ENCODE measurements at places on chromosomes 7 and 10.

GRCh38 chr10:851901-852300 is 79.6 kb downstream of the LARP4B start:
- no peak for DNase-seq

DNA sequence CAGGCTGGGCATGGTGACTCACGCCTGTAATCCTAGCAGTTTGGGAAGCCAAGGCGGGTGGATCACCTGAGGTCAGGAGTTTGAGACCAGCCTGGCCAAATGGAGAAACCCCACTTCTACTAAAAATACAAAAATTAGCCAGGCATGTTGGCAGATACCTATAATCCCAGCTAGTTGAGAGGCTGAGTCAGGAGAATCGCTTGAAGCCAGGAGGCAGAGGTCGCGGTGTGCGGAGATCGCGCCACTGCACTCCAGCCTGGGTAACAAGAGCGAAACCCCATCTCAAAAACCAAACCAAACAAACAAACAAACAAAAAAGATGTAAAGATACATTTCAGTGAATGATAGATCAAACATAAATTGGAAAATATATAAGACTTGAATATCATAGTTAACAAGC is 105.9 kb downstream of the PLPP4 start:
- no peak for DNase-seq

DNA sequence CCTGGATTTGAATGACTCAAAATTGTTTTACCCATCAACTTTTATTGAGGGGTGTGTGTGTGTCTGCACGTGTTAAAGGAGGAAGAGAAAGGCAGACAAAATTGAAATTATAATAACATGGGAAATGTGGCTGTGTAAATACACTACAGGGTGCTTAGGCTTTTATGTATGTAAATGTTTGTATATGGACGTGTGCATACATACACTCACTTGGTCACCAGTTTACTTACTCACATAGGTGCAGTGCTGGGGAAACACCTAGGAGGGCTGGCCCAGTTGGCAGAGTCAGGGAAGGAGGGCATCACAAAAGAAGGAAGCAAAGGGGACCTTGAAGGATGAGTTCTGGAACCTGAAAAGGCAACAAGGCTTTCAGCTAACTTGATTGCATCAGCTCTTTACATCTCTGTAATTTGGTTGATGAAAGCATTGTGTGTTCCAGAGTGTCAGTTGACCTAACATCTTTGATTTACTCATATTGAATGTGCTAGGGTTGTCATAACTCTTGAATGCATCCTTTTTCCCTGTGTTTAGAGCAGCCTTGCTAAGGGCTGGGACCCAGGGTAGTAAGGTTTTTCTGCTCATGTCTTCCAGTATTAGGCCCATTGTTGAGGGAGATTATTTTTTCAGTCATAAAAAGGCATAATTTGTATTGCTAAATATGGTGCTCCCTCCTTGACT is 10.2 kb downstream of the WDR11 start:
- no peak for DNase-seq

GRCh38 chr10:93726024-93726423 is 23.6 kb upstream of the FRA10AC1 start:
- DNase-seq, result no peak

DNA sequence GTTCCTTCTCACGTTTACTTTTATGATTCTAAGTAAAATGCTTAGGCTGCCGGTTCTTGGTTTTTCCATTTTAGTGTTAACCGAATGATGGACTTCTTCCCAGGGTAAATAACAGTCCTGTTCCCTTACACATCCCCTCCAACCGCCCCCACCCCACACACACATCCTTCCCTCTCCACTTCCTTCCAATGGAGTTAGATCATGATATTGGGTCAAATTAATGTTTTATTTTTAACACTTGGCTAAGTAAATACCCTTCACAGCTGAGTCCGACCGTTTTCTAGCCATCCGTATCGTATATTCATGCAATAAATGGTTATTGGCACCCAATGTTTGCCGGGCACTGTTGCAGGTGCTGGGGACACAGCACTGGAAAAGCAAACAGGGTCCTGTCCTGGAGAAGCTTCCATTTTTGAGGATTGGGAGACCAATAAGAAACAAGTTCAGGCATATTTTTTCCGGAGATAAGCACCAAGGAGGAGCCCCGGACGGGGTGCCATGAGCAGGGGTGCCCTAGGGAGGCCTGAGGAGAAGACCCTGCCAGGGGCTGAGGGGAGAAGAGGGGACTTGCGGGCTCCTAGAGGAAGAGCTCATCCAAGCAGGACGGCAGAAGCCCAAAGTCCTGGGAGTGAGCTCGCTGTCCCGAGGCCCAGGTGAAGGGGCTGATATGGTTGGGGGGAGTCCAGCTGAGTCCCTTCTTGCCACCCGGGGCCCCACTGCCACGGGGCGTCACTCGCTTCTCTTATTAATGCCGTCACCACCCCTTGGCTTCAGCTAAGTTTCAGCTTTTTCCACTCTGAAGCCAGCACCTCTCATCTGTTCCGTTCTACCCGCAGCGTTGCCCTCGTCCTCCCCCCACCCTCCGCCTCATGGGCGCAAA is 126.0 kb upstream of the RET start:
- no peak for DNase-seq

GRCh38 chr7:107344799-107345198 is 125.1 kb upstream of the GPR22 start:
- DNase-seq, result no peak

- peak; percentile 8 for DNase-seq
Observed at GRCh38 chr10:69801094-69801433, 642 bp upstream of the COL13A1 start.

DNA sequence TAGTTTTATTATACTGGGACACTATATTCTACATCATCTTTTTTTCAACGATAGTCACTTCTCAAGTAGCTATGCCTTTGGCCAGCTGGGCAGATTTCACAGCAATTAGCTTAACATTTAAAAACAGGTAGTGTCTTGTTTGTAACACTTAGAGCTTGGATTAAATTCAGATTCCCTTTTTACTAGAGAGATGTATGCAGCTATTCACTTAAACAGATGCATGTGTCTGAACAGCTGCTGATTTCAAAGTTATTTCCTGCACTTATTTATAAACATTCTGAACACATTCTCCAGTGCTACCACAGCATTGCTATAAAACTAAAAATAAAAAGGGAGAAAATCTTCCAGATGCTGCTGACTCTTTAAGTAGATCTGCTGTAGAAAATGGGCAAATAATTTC is 637.2 kb downstream of the POM121L12 start:
- no peak for DNase-seq

DNA sequence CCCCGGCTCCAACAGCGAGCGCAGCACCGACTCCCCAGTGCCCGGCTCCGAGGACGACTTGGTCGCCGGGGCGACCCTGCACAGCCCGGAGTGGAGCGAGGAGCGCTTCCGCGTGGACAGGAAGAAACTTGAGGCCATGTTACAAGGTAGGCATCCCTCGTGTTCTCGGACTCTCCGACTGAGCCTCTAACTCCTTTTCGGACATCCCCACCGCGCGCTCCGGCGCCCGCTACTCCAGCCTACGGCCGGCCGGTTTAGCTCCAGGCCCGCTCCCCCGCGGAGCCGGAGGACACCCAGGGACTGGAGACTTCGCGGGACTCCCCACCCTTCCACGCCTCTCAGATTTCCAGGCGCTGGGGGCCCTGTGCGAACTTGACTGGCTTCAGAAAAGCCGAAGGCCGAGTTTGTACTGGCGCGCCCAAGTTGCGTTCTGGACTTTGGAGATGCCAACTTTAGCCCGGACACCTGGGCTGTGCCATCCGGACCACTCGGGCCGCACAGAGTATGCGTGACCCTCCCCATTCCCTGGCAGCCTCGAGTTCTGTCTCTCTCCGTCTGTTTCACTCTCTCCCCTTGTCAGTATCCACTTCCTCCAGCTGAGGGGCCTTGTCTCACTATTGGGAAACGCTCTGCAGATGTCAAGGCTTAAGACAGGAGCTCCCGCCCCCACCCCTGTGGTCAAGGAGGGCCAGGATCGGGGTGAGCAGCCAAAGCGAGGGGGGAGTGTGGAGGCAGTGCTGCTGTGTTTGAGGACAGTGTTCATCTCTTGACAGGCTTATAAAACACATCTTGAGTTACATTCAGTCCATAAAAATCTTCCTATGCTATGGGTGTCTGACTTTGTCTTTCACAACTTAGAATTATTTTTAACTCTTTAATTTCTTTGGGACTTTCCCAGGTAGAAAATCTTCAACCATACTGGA is 777 bp downstream of the BICC1 start:
- no peak for DNase-seq

GRCh38 chr7:22723181-22723601 is 3.8 kb upstream of the IL6 start:
- no peak for DNase-seq

GRCh38 chr10:9745158-9745557 is 1272.5 kb upstream of the CELF2 start:
- DNase-seq, result no peak

DNA sequence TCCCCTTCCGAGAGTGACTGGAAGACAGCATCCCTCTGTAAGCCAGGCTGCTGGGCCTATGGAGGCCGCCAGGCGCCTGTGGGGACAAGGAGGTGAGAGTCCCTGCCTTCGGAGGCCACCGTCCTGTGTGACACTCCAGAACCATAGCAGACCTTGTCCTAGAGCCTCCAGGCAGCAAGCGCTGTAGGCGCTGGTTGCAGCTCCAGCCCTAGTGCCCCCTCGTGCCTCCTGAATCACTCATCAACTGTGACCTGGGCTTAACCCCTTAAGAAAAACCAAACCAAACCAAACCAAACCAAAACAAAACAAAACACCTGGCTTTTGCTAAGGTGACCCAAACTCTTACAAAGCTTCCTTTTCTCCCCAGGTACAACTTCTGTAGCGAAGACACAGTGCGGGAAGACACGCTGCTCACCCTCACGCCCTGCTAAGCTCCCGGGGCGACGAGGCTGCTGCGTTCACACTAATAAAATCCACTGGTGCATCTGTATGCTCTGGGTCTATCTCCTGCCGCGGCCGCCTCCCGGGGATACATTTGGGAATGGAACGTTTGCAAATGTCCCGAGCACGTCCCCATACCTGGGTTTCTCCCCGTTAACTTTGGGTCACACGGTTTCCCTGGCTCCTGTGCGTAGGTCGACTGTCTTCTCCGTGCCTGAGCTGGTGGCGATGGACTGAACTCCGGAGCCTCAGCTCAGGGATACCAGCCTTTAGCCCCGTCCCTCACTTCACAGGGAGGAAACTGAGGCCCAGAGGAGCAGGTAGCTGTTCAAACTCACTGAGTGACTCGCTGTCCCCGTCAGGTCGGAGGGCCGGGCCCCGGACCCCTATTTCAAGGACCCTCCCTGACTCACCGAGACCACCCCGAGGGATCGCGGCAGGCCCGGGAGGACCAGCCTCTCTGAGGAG is 11.8 kb upstream of the PNLIPRP2 start:
- DNase-seq, result no peak

- DNase-seq, result no peak
Observed at GRCh38 chr10:42801135-42801534, 18.5 kb downstream of the BMS1 start.

DNA sequence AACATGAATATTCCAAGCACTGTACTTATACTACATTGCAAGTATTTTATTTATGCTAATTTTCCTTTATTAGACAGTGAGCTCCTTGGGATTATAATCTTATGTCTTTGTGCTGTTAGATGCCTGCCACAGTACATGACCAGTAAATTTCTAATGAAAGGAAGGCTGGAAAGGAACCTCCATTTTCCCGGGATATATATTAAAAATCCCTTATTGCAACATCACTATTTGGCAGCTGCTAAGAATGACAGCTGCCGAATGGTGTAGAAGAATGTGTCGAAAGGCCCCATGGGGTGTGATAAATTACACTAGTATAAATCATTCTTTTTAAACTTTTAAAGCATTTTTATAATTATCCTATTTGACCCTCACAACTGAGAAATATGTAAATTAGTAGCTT is 59.1 kb downstream of the TFAM start:
- no peak for DNase-seq

- no peak for DNase-seq
Observed at GRCh38 chr10:77219046-77219445, 418.6 kb downstream of the KCNMA1 start.

DNA sequence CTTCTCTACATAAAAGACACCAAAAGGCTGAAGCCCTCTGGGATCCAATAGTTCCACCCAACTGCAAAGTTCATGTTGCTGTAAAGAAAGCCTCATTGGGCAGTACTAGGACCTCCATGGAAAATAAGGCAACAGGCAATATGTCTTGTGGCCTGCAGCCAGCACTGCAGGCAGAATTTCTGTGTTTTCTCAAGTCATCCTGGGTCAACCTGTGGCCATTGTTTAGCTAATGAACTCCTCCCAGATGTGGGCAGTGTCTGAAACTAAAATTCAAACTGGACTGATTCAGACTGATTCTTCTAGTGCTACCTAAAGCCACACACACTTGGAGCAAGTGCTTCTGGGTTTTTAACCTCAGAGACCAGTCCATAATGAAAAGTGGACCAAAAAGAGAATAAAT is 141.5 kb downstream of the PPP1R17 start:
- DNase-seq, result no peak

GRCh38 chr10:30834651-30835050 is 197.0 kb downstream of the ZNF438 start:
- DNase-seq, result no peak

- DNase-seq, result no peak
Observed at GRCh38 chr10:133246236-133246626, 8.6 kb downstream of the VENTX start.
